ENCODE measurements at places on chromosomes 11 and 22. TPM values are rescaled to one million over a fixed set of nuclear protein-coding genes. Genes with fewer than 3 reads are reported as not detected.

ANGPTL5 gene
- not detected for total RNA-seq

MIAT gene
- 6.8 TPM for total RNA-seq

SPTBN2 gene
- 64.9 TPM for total RNA-seq

FGF4 gene
- not detected for total RNA-seq

MGAT3 gene
- total RNA-seq = 5.4 TPM

All from kidney (tissue), 22 donors.